ENCODE measurements at places on chromosomes 13 and 19.

- DNase-seq, result no peak
Measured at GRCh38 chr13:59480396-59481259, 683.1 kb downstream of the DIAPH3 start.

DNA sequence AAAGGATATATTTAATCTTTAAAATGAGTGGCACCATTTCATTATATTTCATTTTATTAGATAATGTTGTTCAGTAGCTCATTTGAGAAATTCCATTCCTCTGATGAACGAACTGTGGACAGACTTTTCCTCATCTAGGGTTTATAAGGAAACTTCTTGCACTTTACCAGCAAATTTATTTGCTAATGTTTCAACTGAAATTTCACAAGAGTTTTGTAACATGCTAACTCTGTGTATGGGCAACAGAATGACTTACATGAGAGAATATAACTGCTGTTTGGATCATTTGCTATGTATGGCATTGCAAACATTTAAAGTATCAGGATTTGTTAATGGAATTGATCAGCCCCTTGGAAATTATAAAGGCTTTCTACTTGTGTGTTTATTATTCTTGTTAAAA lies 3.7 kb upstream of the IRS2 start:
- no peak for DNase-seq

DNA sequence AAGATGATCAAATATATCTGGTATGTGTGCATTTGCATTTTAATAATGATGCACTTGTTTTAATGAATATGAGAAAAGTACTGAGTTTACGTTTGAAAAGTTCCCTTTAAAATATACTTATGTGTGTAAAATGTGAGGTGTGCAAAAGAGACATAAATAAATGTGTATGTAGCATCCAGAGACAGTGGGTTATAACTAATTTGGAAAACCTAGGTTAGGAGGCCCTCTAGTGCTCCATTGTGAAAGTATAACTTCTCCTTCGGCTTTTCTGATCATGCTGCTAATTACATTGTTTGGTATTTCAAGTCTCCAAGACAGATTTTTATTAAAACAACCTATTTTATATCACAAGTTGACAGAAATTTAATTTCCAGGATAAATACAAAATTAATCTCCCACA lies 30.1 kb downstream of the SCEL start:
- DNase-seq, result no peak

DNA sequence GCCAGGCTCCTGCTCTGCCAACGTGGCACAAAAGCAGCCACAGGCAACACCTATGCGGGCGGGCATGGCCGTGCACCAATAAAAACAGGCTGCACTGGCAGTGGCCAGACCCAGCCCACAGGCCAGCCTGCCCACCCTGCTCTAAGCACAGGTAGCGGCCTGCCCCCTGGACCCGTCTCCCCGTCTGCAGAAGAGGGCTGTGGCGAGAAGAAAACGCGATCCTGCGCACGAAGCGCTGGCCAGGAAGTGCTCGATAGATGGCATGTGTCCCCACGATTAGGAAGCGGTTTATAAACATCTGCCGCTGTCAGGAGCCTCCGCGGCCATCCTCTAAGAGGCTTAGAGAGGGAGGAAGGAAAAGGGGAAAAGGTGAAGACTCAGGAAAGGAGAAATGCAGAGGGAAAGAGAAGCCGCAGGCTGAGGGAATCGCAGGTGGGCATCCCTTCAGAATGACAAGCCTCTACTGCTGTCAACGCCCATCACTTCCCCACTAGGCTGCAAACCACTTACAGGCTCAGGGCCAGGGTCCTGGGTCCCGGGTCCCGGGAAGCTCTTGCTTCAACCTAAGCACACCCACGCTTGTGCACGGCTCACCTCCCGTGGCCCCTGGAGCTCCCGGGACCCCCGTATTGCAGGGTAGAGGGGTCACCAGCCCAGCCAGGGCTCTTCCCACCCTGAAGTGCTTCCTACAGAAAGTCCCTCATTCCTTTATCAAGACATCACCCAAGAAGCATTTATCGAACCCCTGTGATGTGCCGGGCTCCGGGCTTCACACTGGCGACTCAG lies 10.5 kb downstream of the MLLT1 start:
- no peak for DNase-seq
